Stimulated activated CD4-positive, alpha-beta T cell treated with anti-CD3 and anti-CD28 coated beads, Interleukin-12 subunit alpha, Interleukin-12 subunit beta, amount 100 ng/mL, for 4 hours (primary cell): ENCODE measurements at places on chromosomes 3 and 15.

DNA sequence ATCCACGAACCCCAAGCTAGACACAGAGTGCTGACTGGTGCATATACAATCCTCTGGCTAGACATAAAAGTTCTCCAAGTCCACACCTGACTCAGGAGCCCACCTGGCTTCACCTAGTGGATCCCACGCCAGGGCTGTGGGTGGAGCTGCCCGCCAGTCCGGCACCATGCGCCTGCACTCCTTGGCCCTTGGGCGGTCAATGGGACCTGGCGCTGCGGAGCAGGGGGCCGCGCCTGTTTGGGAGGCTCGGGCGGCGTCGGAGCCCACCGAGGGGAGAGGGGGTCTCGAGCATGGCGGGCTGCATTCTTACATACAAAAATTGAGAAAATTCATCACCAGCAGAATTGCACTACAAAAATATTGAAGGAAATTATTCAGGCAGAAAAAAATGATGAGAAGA lies 120.7 kb upstream of the FAN1 start:
- no peak for DNase-seq

GRCh38 chr3:146131616-146132410 lies 29.2 kb downstream of the PLOD2 start:
- no peak for DNase-seq

DNA sequence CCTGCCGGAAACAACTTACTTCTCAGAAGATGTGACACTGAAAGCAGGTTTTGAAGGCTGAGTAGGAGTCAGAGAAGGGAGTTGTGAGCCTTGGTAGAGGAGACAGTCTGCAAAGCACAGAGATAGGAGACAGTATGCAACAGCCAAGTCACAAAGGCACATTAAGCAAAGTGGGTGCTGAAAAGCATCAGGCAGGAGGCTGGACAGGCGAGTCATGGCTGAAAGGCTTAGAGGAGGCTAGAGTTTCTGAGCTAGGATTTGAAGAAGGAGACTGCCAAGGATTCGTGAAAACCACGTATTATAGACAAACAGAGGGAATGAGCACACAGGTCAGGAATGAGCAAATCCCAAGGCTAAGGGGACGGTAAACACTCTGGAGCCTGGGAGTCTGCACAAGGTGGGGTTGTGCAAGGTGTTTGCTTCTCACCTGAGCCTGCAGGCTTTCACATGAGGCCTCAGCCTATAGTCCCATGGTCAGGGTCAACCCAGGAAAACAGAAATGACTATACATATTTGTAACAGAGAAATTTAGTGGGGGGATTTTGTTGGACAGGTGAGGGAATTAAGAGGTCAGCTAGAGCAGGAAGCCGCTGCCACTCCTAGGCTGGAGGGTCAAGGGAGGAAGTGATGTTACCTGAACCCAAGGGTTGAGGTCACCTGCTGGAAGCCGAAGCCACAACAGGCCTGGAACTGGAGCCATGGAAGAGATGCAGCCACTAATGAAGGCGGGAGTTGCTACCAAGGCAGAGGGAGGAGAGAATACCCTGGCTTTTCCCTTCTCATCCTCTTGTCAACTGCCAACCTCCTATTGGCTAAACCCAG lies 23.1 kb upstream of the TRIM71 start:
- DNase-seq = no peak

DNA sequence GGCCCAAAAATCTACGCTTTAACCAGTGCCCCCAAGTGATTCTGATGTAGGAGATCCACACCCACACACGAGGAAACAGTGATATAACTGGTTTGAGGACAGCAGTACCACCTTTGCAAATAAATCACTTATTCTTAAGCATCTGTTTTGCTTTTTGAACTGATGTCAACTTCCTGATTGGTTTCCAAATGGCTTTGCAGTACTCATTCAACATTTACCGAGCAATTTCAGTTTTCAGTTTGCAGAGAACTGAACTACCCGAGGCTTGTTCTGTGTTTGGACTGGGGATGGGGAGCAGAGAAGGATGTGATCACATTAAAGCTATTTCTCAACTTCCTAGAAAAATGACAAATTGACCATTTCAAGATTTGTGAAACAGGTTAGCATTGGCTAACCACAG lies 1.1 kb upstream of the GYG1 start:
- DNase-seq = no peak

DNA sequence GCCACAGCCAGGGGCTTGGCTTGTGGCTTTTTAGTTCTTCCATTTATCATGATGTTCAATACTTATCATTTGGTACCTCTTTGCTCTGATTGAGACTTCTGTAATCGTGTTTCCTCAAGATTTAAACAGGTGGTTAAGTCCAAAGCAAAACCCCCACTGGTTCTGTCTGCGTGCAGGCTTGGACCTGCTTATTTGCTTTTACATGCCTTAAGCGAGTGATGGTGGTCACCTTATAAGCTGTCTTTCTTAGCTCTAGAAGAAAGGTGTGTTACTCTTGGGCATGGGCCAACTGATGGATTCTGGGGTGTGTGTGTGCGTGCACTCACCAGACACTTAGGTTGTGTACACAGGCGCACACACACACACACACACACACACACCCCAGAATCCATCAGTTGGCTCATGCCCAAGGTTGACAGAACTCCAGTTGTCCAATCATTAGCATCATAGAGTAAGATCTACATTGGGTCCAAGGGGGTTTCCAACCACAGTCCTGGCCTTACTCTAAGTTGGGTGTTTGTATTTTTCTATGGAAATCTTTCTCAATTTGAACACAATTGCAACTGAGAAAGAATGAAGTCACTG lies 1.2 kb downstream of the MYZAP start:
- no peak for DNase-seq

DNA sequence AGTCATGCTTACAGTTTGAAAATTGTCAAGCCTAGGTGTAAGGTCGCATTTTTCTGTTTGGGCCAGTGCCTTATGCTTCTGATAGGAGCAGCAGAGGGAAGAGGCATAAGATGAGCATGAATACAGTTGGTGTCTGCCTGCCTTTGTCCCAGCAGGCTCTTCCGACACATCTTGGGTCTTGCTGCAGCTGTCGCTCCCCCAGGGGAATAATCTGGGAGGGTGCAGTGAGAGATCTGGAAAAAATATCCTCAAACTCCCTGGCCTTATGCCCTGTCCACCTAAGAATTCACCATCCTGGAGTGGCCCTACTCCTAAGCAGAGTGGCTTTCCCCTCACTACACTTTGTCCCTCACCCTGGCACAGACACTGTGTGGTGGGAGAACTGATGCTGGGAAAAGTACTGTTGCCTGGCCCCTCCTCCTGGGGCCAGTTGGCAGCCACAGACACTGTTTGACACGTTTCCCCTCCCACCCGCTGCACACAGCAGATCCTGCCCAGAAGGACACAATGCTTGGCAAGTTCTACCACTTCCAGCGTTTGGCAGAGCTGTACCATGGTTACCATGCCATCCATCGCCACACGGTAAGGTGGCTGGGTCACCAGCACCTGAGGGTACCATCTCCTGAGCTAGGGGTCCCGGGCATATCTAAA lies 21.1 kb upstream of the RHO start:
- DNase-seq = no peak

DNA sequence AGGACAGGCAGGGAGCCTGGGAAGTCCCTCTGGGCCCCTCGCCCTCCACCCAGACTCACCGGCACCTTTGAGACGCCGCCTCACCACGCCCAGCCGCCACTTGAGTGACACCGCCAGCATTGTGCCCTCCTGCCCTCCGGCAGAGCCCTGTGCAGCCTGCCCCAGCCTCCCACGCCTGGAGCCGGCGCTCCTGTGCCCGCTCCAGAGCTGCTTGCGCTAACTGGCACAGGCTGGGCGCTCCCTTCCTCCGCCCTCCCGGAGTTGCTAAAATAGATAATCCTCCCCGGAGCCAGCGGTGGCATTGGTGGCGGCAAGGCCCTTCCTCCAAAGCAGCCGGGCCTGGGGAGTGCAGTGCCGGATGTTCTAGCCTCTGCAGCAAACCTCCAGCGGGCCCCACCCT lies 15.7 kb upstream of the GRIP2 start:
- DNase-seq = no peak

DNA sequence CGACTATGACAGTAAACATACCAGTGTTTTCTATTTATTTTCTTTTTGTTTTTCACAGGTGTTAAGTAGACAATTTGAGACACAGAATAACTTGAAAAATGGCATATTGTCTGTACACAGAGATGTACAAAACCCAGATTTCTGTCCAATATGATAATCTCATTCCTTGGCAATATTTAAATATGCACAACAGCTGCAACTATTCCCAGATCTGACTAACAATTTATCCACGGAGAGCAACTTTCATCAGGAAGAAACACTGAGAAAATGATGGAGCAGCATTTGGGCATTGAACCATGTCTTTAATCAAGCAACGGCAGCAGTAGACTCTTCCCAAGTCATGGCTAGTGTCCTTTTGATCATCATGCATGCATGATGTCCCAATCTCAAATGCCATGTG lies 452.6 kb downstream of the ZPLD1 start:
- DNase-seq = no peak

DNA sequence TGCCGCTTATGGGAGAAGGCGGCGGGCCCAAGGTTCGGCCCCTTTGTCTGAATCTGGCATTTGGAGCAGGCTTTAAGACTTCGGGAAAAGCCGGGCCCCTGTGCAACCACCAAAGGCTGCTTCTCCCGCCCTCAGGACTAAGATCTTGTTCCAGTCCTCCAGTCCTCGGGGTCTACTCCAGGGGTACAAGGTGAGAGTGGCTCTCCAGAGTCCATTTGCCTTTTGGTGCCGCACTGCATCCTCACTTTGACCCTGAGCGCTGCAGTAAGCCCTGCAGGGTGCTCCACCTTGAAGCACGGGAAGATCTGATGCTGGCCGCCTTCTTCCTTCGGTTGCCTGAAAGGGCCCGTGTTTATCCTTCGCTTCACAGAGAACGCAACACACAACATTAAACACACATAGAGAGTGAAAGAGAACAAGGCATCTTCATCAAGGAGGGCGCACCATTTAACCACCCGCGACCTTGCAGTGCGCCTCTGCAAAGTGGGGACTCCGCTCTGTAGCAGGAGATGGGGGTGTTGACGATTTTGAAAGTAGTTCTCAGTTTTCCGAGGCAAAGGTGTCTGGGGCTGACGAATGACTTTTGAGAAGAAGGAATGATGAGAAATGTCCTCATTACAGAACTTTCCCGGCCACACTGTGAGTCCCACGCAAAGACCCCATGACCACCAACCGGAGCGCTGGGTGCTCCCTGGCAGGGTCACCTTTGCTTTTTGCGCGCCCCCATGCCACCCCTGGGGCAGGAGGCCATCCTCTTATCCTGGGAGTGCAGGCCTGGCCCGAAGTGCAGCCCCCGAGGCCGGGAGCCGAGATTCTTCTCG lies 1.0 kb downstream of the PIGZ start:
- DNase-seq = no peak

GRCh38 chr3:149678351-149678950 lies 20.6 kb upstream of the WWTR1 start:
- no peak for DNase-seq

GRCh38 chr3:170746175-170746942 lies 123.6 kb downstream of the RPL22L1 start:
- DNase-seq = no peak

DNA sequence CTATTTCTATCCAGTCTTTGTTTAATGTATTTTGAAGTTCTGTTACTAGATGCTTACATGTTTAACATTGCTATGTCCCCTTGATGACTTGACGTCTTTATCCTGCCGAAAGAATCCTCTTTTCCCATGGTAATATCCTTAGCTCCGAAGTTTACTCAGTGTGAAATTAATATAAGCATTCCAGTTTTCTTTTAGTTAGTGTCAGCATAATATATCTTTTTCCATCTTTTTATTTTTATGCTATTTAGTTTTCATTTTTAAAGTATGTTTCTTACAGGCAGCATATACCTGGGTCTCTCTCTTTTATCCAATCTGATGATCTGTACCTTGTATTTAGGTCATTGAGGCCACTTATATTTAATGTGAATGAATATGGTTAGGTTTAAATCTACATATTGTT lies 39.1 kb upstream of the MEF2A start:
- no peak for DNase-seq

DNA sequence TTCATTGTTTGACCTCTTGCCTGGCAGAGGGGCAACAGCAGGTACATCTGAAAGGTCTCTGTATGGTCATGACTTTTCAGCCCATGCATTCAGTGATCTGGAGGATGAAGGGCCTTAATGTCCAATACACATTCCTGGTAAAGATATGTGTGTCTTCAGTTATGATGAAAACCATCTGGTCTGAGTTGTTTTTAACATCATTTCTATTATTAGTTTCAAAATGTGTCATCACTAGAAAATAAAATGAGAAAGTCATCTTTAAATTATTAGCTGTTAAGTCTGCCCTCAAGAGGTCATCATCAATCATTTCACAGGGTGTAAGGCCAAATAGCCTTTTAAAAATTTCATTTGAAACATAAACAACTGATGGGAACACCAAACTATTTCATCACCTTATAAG lies 92.1 kb upstream of the PLSCR4 start:
- DNase-seq = no peak

DNA sequence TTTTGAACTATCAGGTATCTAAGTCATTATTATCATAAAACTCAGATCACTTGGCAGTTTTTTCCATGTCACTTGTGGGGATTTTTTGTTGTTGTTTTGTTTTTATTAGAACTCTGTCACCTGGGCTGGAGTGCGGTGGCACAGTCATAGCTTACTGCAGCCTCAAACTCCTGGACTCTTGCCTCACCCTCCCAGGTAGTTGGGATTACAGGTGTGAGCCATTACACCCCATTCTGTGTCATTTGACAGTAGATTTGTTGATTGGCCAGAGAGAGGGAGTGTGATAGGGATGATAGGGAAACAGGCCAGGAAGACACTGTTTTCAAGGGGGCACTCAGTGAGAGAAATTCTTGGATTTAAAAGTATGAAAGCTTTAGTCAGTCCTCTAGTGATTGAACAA lies 54.7 kb upstream of the SCAANT1 start:
- DNase-seq = no peak

DNA sequence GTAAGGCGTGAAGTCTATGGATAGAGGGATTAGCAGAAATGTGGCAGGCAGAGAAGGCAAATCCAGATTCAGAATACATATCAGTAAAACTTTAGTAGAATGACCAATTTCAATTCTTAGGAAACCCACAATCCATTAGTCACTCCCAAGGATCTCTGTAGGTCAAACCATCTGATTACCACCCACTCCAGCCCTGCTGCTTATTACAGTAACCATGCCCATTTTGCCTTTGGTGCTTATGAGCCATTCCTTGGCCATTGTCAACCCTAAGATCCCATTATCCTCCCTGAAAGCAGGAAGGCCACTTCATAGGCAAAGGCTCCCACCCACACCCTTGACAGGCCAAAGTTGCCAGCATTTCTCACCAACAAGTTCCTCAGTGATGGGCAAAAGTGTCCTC lies 5.1 kb upstream of the KLHL40 start:
- DNase-seq = no peak

DNA sequence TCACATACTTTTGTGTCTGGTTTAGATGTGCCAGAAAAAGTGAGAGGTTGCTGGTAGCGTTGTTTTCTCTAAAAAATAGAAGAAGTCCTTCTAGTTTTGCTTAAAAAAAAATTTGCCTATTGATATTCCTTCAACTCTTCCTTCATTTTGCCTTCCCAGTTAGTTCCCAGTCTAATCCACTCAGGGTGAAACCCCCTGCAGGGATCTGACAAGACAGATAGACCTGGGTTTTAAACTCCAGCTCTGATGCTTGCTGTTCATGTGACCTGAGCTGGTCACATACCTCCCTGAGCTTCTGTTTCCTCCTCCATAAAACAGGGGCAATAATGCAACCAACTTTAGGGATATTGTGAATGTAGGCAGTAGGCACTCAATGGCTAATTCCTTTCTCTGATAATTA lies 18.6 kb upstream of the KCTD6 start:
- no peak for DNase-seq

- no peak for DNase-seq
Observed at GRCh38 chr3:114569186-114569585, 275.4 kb downstream of the TIGIT start.

- no peak for DNase-seq
Observed at GRCh38 chr15:58179741-58180381, 41.7 kb downstream of the AQP9 start.

GRCh38 chr15:74133694-74134386 lies 3.5 kb downstream of the ISLR2 start:
- DNase-seq = no peak
